CD4-positive, alpha-beta T cell treated with Interferon alpha-2 for 1 hour (primary cell): ENCODE measurements at places on chromosomes 7 and 10.

DNA sequence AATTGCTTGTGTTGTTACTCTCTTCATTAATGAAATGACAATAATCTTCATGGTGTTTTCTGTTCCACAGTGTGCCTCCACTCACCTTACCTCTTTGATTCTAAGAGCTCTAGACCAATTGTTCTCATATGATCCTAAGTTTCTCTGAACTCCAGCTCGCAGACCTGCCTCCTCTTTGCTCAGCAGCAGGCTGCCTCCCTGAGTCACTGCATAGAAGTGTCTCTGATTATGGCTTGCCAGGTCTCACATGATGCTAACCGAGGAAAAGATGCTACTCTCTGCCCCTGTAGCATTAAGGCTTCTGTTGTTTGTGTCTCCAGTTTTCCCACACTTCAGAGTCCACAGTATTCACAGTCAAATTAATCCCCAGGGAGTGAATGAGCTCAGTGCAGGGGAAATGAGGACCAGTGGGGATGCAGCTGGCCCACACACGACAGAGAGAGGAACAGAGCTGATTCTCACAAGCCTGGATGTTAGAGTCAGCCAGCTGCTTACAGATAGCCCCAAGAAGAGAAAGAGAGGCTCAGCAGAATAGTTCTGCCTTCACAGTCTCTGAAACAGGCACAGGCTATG, 145.9 kb upstream of the EGR2 start:
- no peak for DNase-seq

DNA sequence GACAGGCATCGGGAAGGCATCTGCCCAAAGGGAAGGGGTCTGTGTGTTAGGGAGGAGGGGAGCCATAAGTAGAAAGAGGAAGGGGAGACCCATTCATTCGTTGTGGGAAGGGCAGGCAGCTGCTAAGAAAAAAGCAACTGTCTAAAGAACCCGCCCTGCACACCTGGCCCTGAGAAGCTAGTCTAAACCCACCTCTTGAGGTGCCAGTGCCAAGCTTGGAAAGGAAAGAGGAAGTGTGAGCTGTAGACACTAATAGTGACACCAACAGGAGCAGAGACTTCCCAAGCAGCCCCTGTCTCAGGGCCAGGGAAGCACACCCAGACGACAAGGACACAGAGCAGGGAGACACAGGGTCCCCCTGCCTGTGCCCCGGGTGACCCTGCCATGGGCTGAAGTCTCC, 40.8 kb upstream of the PRSS58 start:
- DNase-seq = no peak

GRCh38 chr10:49143249-49143648, 9.4 kb upstream of the FAM170B start:
- no peak for DNase-seq

GRCh38 chr7:33685981-33686683, 219.2 kb upstream of the BMPER start:
- DNase-seq = no peak

DNA sequence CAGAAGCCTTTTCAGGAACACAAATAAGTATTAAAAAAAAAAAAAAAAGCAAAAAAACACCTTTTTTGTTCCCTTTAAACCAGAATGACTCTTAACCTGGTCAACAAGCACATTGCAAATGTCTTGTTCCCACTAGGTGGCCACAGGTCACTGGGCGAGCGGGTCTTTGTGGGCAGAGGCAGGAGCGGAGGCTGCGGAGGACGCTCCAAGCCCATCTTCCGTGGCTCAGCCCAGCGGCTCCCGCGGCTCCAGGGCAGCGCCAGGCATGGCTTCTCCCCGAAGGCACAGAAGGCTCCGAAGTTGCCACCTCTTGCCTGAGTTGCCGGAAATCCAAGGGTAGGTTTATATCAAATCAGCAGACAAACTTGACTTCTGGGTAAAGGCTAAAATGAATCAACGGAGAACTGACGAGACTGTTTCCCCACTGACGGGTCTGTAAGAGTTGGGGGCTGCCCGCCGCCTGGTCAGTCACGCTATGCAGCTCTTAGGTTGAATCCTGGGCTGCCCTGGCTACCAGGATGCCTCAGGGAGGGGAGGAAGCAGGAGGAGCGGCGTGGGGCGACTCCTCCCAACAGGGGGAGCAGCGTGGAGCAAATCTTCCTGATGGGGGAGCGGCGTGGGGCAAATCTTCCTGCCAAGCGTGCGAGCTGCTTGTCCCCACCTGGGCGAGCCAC, 144.5 kb downstream of the PTPRN2 start:
- DNase-seq = no peak

DNA sequence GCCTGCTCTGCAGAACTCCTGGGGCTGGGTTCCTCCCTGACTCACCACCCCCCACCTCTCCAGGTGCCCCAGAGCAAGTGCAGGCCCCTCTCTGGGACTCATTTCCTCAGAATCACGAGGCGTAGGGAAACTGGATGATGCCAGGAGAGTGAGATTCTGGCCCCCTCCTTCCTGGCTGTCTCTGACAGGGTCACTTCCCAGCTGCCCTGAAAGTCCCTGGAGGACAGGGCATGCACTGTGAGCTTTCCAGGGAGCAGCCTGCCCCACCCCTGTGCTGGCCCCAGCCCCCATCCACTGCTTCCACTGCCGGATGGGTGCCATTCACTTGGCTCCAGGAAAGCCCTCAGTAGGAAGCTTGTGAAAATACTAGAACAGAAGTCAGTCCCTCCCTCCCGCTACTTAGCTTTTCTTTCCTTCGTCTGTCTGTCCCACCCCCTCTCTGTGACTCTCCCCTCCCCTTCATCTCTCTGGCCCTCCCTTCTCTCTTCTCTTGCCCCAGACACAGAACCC, 10.4 kb downstream of the TACR2 start:
- no peak for DNase-seq

DNA sequence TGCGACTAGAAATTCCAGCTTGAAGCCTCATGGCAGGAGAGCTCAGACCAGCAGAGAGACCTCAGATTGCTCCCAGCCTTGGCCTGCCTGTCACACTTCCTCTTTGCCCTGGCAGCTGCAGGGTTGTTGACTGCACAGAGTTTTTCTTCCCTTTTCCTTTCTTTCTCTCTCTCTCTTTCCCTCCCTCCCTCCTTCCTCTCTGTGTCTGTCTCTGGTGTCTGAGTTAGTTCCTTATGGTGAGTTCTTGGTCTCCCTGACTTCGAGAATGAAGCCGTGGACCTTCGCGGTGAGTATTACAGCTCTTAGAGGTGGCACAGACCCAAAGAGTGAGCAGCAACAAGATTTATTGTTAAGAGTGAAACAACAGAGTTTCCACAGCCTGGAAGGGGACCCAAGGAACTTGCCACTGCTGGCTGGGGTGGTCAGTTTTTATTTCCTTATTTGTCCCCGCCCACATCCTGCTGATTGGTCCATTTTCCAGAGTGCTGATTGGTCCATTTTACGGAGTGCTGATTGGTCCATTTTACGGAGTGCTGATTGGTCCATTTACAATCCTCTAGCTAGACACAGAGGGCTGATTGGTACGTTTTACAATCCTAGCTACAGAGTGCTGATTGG, 266.3 kb downstream of the RPS24 start:
- DNase-seq = peak; percentile 35

GRCh38 chr7:106878748-106879439, 13.8 kb downstream of the PIK3CG start:
- DNase-seq = no peak

- DNase-seq = no peak
These were observed 10.2 kb upstream of the UTF1 start for GRCh38 chr10:133219782-133220181.

GRCh38 chr7:16129431-16130110, 291.8 kb downstream of the CRPPA start:
- no peak for DNase-seq

- DNase-seq = no peak
These were observed 578.7 kb upstream of the NRP1 start for GRCh38 chr10:33913194-33913593.

GRCh38 chr10:24851629-24852028, 100.8 kb downstream of the PRTFDC1 start:
- DNase-seq = no peak

- no peak for DNase-seq
These were observed 91.7 kb downstream of the ELFN1 start for GRCh38 chr7:1761774-1762173.

DNA sequence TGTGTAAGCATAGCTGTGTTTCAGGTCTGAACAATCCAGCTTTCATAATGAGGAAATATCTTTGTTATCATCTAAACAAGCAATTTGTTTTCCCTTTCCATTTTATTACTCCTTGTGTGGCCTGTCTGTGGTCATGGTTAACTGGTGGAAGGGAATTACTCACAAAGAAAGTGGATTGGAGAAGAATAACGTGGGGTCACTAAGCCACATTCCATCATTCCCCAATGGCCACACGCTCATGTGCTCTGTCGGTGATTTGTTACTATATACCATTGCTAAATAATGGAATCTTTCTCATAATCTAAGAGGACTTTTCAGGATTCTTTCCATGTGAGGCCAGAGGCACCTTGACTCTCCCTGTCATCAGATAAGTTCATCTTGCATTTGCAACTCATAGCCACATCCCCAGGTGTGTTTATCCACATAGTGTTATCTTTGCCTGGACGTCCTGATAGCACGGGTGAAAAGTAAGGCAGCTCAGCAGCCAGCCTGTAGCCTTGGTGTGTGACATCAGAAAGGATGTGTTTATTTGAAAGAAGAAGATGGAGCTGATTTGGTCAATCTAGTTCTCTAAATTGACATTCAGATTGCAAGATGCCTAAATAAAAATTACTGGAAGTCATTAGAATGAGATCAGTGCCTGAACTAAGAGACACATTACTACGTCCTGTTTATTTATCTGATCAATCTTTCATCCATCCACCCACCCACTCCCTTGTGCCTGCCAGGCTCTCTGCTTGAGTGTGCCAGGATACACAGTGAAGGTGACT, 128.9 kb downstream of the CELF2 start:
- no peak for DNase-seq

- no peak for DNase-seq
These were observed 26.3 kb downstream of the ANKRD61 start for GRCh38 chr7:6057316-6058129.

DNA sequence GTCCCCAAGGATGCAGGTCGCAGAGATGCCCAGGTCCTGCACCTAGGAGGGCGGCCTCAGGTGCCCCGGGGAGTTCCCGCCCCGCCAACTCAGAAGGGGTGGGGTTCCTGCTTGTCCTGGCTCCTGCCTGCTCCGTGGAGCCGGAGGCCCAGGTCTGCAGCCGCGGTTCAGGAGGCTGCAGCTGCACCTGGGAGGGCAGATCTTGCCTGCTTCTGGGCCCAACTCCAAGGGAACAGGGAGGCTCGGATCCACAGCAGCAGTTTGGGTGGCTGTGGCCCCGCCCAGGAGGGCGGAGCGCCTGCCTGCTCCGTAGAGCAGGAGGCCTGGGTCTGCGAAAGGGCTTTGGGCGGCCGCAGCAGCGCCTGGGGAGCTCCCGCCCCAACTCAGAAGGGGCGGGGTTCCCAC, 108.2 kb upstream of the EGR2 start:
- no peak for DNase-seq

- DNase-seq = no peak
These were observed 58.7 kb upstream of the TFEC start for GRCh38 chr7:116089293-116089692.

- DNase-seq = no peak
These were observed 51.5 kb upstream of the GRM3 start for GRCh38 chr7:86592185-86592584.

DNA sequence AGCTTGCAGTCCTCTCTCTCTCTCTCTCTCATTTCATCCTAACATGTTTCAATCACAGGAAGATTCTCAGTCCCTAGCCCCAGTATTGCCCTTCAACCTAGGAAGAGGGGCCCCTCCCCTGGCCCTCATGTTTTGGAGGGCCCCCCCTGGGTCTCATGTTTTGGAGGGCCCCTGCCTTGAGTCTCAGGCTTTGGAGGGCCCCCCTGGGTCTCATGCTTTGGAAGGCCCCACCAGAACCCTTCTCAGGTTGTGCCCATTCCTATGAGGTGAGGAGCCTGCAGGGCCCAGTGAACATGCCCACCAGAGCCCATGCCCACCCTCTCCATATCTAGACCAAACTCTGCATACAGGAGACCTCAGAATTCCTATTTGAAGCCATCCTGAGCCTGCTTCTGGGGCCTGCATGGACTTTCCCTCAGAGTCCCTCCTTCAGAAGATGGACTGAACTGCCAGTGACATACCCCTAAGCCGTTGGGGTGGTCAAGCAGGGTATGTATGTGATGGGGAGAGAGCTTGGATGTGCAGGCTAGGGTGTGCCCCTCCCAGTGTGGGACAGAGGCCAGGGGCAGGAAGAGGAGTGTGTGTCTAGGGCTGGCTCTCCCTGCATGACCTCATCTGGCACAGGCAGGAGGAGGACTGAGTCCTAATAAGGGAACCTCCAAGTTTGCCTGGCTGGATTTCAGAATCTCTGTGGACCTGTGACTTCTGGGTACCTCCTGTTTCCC, 8.1 kb upstream of the VDAC2 start:
- no peak for DNase-seq

DNA sequence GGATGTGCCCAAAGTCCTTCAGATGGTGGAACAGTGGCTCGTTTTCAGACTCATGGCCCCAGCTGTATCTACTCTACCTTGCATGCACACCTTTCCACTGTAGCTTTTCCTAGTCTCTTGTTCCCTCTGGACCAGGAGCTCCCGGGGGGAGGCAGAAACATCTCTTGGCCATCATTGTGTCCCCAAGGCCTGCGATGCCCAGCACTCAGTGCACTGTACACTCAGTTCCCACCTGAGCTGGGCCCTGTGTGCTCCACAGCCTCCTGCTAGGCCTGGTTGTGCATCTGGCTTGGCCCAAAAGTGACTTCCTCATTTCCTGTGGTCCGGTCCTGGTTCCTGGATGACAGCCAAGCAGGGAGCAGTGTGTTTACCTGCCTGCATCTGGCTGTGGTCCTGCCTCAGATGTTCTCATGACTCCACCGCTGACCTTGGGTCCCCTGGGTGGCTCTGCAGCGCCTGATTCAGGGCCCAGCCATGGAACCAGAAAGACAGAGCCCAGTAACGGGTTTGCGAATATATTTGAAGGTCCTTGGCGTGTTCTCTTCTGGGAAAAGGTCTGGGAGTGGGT, 9.9 kb upstream of the DOCK1 start:
- no peak for DNase-seq

DNA sequence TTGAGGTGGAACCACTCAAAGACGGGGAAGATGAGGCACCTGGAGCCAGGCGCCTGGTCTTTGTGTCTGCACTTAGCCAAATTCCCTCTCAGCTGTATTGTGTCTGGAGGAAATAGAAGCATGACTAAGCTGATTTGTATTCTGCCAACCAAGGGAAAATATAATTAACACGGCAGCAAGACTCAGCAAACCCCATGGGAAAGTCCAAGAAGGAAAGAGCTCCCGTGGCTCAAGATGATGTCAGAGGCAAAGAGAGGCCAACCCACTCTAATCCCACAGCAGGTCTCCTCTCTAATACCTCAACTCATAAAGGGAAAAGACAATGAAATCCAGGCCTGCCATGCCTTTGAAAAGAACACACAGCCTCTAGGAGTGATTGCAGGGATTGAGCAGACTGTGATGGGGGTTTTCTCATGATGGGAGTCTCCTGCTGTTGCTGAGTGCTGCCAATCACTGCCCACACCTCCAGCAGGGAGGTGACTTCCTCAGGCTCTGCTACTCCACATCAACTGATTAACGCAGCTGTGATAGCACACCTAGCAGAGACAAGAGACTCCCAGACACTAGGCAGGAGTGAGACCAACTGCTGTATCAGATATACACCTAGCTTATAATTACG, 255.5 kb upstream of the C7orf33 start:
- no peak for DNase-seq

GRCh38 chr7:67518580-67518979, 521.9 kb downstream of the TYW1 start:
- no peak for DNase-seq
